ENCODE measurements at places on chromosomes 2 and 18.

DNA sequence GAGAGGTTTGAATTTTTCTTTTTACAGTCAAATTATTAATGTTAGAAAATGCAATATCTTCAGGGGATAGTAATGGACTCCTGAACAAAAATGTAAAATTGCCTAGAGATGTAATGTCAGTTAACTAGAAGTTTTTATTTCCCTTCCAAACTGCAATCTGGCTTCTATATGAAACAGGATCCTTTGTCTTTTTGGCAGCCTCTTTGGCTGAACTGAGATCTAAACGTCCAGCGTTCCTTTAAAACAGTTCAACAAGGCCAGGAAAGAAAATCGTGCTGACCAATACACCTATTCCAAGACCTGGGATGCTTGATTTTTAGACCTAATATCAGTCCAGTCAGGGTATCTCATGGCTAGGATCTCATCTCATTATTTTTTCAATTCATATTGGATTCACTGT lies 245.5 kb downstream of the FIGN start:
- DNase-seq = no peak

- DNase-seq = no peak
Observed at GRCh38 chr2:120926463-120927264, 191.0 kb downstream of the GLI2 start.

DNA sequence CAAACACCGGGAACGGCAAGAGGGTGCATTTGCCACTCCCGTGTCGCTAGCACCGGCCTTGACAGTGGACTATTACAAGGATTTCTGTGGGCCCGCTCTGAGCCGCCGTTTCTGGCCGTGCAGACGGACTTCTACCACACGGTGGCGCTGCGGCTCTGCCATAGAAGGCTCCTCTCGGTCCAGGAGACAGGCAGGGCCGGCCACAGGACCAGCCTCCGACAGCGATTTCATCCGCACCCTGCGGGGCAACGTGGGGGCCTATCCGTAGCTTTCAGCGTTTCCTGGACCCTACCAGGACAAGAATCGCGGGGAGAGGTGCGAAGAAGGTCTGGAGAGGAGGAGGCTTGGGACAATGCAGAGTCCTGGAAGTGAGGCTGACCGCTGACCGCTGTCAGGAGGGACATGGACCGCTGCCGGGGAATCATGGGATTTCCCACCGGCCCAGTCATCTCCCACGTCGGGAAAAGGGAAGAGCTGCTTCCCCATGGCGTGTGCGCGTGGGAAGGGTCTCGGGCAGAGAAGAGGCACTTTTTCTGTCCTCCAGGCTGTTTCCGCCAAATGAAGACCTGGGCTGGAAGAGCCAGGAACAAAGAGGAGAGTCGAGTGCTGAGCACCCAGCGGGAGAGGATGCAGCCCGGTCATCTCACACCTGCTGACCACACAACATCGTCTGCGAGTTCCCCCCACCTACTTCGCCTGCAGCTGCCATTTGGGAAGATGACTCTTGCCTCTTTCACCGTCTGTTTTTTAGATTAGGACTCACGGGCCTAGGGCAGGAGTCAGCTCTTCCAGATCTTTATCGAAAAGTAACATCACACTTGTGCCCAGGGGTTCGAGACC lies 35.5 kb upstream of the HAAO start:
- DNase-seq = peak; percentile 89

DNA sequence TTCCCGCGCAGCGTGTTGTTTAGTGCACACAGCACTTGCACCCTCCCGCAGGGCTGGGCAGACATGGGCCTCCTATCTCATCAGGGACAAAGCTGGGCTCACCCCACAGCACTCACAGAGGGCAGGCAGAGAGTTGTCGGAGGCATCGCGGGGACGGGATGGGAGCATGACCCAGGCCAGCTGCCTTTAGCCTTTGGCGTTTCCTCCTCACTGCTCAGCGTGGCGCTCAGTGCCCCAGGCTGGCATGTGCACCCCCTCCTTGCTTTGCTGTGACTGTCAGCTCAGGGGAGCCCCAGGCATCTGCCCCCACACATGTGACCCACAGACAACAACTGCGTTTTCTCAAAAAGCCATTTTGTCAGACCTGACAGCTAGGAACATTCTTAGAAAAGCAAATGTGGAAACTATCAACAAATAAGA lies 101.1 kb downstream of the RNF144A start:
- DNase-seq = no peak

- DNase-seq = no peak
Observed at GRCh38 chr2:113126845-113127645, at the start of gene IL1RN. IL1RN (plus strand) TSS chr2:113127598; CDS start chr2:113127625, 27 bp downstream.
